ENCODE measurements at places on chromosomes 5 and 9.

DNA sequence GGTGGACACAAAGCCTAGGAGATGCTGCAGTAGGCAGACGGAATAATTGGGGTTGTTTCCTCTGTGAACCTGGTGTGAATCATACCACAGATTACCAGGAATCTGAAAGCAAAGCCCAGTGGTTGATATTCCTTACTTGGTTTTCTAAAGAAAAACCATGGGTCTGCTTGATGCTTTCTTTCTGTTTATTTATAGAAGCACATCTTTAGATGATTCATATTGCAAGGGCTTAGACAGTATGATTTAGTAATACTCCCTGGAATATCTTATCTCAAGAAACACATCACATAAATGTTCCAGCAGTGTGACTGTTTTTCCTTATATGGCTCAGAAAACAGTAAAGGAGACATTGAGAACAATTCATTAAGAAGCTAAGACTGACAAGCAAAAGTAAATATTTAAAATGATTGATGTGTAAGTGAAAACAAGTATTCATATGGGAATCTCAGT, 623.3 kb downstream of the RAB3C start:
- DNase-seq: no peak

DNA sequence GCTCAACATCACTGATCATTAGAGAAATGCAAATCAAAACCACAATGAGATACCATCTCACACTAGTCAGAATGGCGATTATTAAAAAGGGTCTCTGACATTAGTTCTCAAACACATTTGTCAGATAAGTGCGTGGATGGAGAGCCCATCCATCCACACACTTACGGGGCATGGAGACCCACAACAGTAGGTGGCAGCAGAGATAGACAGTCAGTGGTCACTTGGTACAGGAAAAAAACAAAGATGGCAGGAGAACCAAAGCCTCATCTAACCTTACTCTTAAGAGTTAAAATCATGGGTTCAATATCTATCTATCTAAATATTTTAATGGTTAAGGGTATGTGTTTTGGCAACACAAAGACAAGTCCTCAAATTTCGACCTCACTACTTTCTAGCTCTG, 1378.7 kb upstream of the C9orf72 start:
- DNase-seq: no peak

DNA sequence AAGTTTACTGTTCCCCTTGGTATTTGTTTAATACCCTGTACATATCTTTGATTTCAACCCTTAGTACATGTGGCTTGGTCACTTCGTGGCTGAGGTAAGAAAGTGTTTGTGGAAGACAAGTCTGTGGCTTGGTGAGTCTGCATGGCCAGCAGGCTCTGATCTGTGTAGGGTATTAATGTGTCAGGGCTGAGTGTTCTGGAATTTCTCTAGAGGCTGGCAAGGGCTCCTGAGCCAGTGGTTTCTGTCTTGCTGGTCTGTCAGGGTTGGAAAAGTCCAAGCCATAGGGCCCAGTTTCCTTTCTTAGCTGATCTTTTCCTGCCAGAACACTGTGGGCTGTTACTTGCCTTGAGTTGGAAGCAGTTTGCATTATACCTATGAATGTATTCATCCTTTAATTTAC, 48.0 kb upstream of the FBXL7 start:
- no peak for DNase-seq

- DNase-seq: peak; percentile 6
Measured at GRCh38 chr5:102554082-102554481, 55.3 kb upstream of the SLCO6A1 start.

GRCh38 chr5:7947301-7947700, 78.4 kb downstream of the MTRR start:
- DNase-seq: no peak

DNA sequence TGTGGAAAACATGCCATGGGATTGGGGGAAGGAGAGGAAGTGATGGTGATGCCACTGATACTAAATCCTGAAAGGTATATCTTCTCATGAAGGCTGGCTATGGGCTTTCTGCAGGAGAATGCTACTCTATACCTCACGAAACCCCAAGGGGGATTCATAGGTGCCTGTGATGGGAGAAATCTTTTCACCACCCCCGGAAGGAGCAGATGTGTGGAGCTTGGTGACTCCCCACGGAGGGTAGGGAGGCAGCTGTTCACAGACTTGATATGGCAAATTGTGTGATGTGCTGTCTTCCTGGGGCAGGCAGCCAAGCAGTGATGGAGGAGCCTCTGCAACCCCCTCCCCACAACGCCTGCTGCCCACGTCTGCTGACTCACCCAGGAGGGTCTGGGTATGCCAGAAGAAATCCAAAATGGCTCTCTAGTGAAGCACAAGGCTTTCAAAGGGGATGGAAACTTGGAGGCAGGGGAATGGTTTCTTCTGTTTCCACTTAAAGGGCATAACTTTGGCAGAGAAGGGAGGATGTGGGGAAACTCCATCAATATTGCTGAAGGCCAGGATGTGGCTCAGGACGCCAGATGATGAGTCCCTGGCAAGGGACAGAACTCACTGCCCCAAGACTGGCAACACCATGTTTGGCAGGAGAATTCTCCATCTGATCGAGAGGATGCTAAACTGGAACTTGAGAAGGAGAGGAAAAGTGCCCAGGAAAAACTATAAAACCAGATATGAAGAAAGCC, 188.3 kb downstream of the GABBR2 start:
- DNase-seq: no peak

- DNase-seq: peak; percentile 19
Measured at GRCh38 chr5:150036513-150036912, 36.0 kb downstream of the HMGXB3 start.

DNA sequence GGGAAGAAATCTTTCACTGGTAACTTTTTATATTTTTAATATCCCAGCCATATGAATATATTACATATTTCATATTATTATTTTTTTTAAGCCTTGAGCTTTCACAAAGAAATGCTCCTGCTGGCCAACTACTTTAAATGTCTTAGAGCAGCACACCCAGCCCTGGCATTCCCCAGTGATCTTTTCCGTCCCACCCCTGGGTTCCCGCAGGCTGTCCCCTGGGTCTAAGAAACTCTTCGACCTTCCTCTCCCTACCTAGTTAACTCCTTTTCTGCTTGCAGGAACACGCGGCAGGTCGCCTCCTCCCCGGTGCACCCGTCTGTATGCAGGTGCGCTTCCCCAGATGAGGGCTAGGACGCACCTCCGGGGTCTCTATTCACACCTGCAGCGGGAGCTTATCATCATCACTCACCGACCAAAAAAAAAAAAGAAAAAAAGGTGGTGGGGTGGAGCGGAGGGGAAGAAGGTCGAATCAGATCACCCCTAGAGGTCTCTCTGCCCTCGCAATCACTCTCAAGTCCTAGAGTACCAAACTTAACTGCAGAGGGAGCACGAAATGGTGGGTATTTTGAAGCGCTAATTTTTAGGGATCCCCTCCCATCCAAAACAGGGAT, 696 bp downstream of the ZFP62 start:
- DNase-seq: peak; percentile 82

DNA sequence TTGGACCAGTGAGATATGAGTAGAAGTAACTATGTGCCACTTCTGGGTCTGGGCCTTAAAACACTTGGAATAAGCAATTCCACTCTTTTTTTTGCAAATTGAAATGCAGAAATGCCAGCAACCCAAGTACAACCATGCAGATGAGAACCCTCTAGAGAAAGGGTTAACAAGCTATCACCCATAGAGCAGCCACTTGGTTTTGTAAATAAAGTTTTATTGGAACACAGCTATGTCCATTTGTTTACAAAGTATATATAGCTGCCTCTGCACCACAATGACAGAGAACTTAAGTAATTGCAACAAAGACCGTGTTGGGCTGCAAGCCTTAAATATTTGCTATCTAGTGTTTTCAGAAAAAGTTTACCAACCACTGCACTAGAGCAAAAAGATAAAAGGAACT, 9.8 kb upstream of the TARS1 start:
- DNase-seq: no peak

DNA sequence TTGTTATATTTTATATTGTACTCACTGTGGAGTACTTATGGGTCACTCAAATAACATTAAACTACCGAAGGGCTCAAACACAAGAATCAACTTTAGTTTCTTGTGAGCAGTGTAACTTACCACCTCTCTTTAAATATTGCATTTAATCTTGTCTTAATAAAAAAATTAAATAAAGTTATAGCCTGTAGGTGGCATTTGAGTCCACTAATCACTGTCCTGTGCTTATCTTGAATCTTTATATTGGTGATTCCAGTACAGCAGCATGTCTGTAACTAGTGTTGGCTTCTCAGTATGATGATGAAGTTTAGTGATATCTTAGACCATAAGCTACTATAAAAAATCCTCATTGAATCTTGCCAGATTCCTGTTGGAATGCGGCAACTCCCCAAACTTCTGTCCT, 313.8 kb downstream of the FAM170A start:
- no peak for DNase-seq

- DNase-seq: no peak
Measured at GRCh38 chr9:76530458-76531110, 71.6 kb downstream of the GCNT1 start.

GRCh38 chr9:32839013-32839885, 55.9 kb downstream of the TMEM215 start:
- DNase-seq: peak; percentile 68

DNA sequence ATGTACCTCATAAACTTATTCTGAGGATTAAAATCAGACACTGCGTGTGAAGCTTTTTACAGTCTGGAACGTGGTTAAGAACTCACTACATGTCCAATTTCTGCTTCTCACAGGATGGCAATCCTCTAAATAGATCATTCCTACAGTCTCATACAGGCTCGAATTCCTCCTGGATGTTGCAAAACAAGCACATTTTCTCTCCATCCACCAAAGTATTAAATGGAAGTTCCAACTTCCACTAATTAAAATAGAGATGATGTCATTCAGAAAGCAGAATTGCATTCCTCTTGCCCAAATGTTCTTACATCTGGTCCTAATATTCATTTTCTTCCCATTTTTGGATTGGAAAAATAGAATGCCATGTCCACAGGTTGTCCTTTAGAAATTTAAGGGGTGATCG, 145.5 kb upstream of the PCA3 start:
- no peak for DNase-seq

GRCh38 chr5:172178991-172179989, 8.7 kb downstream of the STK10 start:
- DNase-seq: no peak

- DNase-seq: no peak
Measured at GRCh38 chr5:112735702-112736101, 2.0 kb upstream of the APC start.

- no peak for DNase-seq
Measured at GRCh38 chr5:106113922-106114321, 1556.8 kb downstream of the EFNA5 start.

GRCh38 chr5:41637869-41638268, 127.5 kb upstream of the PLCXD3 start:
- DNase-seq: no peak

- peak; percentile 72 for DNase-seq
Measured at GRCh38 chr5:32044939-32045338, 129.2 kb downstream of the GOLPH3 start.

GRCh38 chr9:123541411-123541810, 185.4 kb downstream of the CRB2 start:
- DNase-seq: peak; percentile 25

GRCh38 chr5:68329554-68330255, 114.1 kb downstream of the PIK3R1 start:
- DNase-seq: no peak

DNA sequence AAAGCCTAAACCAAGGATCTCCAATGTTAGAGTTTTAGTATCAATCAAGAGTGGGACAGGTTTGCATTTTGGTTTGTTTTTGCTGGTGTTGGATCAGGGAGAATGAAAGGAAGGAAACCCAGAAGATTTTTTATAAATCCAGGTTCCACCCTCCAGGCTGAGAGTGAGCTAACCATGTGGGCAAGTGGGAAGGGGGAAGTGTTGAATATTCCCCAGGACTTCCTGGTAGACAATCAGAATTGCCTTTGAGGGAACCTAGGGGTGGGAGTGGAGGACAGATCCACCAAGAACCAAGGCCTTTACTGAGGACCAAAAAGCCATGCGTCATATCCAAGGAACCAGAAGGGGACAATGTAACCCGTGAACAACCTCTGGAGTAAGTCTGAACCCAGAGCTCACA, 33.5 kb upstream of the PIK3R1 start:
- DNase-seq: no peak

DNA sequence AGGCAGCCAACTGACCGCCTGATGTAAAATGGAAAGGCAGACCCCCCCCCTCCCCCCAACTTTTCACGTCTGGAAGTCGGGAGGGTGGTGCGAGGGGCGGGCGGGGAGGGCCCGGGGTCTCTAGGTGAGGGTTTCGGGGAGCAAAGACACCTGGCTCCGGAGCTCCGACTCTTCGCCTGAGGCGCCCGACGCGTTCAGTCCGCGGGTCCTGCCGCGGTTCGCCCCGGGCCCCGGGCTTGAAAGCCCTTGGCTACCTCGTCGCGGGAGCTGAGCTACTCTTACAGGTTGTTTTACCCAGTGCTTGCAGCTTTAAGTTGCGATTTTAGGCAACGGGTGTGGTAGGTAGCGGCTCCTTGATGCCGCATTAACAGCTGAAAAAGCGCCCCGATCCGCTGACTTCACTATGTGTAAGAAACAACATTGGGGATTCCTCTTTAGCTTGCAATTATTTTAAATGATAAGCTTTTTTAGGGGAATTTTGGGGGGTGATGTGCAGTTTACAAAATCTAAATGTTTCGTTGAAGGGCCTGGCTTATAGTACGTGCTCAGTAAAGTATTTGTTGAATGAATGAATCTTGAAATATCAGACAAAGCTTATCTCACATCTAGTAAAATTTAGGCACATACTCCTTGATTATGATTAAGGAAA, 722 bp downstream of the CDC42SE2 start:
- peak; percentile 34 for DNase-seq

DNA sequence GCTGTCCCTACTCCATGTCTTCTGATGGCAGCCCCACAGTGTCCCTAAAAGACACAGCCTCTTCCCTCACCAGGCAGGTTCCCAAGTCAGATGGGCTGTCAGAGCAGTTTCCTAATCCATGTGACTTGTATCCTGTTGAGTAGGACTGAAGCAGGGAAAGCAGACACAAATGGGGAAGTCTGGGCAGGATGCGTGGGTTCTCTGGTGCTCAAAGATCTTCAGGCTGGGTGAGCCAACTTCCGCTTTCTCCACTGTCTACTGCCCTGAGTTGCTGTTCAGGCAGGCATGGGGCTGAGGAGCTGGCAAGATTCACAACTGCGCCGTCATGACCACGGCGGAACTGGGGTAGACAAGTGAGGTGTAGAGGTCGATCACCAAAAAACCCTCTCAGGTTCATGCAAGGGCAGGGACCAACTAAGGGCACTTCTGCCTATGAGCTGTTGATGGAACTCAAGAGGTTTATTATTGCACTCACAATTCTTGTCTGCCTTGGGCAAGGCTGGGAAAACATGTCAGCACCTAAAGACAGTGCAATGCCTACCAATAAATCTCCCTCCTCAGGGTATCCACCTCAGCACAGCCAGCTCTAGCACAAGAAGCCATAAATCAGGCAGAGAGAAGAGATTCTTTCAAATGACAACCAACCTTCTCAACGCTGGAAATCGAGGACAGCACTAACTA, 83.4 kb downstream of the RAPGEF1 start:
- DNase-seq: no peak

GRCh38 chr5:64972591-64972990, 203.9 kb downstream of the CWC27 start:
- DNase-seq: no peak

GRCh38 chr5:58786035-58786434, 203.2 kb downstream of the RAB3C start:
- no peak for DNase-seq

GRCh38 chr5:173853370-173854131, 34.6 kb upstream of the CPEB4 start:
- DNase-seq: no peak

GRCh38 chr5:35331956-35332950, 102.0 kb upstream of the PRLR start:
- no peak for DNase-seq

- no peak for DNase-seq
Measured at GRCh38 chr5:110735556-110735955, 3.3 kb upstream of the SLC25A46 start.

GRCh38 chr5:34502581-34502980, 153.5 kb upstream of the RAI14 start:
- DNase-seq: no peak
